ENCODE measurements at places on chromosomes 5 and 9. TPM values are rescaled to one million over a fixed set of nuclear protein-coding genes. Genes with fewer than 3 reads are reported as not detected.

DNA sequence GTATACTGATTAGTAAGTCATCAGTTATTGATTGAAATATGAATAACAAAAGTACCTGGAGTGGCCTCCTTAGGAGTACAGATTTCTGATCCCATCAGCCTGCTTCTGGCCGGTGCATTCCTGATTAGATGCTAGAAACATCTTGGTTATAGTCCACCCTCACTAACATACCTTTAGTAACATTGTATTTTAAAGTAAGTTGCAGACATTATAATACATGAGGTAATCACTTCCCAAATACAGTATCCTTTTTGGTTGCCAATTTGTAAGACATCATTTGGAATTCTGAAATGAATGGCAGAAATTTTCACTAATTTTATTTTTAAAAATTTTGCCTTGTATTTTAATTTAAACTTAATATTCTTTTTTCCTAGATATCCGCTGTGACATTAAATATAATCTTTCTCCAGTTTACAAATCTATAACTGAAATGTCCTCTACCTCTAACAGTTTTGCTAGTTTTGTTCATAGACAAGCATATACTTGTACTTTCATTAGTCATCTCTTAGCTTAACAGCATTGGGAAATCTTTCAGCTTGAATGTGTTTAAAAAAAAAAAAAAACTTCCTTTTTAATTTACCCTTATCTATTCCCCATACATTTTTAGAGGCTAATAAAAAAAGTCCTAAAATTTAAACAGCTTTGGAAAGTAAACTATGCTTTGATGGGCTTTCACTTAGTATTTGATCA, 178.9 kb downstream of the XRCC4 start:
- no peaks in the 10 kb centered on the region for H3K36me3 ChIP-seq
- H3K4me3 ChIP-seq: no peak overlapping the region
- H3K27me3 ChIP-seq: no peaks in the 10 kb centered on the region
- no peaks in the 10 kb centered on the region for H3K4me1 ChIP-seq
- no peak for DNase-seq

GRCh38 chr9:34651876-34652601, at the start of gene IL11RA:
IL11RA (plus strand) TSS chr9:34652185; CDS start chr9:34655218, 3,033 bp downstream.
- peaks cover 42% of the 10 kb centered on the region for H3K4me1 ChIP-seq
- H3K27me3 ChIP-seq: no peaks in the 10 kb centered on the region
- H3K36me3 ChIP-seq: peaks cover 26% of the 10 kb centered on the region

- no peaks in the 10 kb centered on the region for H3K4me1 ChIP-seq
- H3K36me3 ChIP-seq: no peaks in the 10 kb centered on the region
- H3K27me3 ChIP-seq: no peaks in the 10 kb centered on the region
- H3K27ac ChIP-seq: no peak overlapping the region
- no peak for DNase-seq
- no peak overlapping the region for H3K4me3 ChIP-seq
Observed at GRCh38 chr9:107138261-107138992, 144.7 kb upstream of the RAD23B start.

Gene SLC6A18
- total RNA-seq: not detected

Gene CWC27
- 23.7 TPM for total RNA-seq

Data from activated CD8-positive, alpha-beta T cell treated with anti-CD3 and anti-CD28 coated beads, Interleukin-2, amount 10 ng/mL, durations not matched to agents 7 days and 5 days (primary cell).